T-helper 9 cell (primary cell): ENCODE measurements at places on chromosomes 4 and X.

DNA sequence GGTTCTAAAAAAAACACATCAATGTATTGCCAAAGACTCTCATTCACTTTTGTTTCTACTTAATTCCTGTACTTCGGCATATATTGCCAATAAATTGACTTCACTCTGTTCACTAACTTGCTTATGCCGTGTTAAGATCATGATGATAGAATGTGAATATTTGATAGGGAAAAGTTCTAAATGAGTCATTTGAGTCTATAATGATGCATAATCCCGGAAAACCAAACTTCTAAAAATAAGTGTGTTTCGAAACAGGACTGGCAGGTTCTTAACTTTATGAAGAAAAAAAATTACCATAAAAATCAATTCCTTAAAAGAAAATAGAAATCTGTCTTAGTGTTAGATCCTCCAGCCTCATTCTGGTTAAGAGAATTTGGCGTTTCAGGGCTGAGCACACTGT is 387.5 kb upstream of the FTHL17 start:
- no peak for DNase-seq

GRCh38 chrX:132940727-132941327 is 17.6 kb downstream of the HS6ST2 start:
- no peak for DNase-seq

DNA sequence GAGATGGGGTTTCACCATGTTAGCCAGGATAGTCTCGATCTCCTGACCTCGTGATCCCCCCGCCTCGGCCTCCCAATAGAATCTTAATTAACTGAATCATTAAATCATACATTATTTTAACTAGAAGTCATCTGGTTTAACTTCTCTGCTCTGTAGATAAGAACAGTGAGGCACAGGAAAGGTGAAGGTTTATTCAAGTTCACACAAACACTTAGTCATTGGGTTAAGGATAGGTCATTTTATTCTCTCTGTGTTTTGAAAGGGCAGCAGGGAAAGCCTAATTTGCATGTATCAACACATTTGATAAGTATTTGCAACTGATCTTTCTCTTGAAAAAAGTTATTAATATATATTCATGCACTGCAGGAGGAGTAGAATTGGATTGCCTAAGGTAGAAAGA is 1.1 kb upstream of the ETNPPL start:
- DNase-seq = no peak

DNA sequence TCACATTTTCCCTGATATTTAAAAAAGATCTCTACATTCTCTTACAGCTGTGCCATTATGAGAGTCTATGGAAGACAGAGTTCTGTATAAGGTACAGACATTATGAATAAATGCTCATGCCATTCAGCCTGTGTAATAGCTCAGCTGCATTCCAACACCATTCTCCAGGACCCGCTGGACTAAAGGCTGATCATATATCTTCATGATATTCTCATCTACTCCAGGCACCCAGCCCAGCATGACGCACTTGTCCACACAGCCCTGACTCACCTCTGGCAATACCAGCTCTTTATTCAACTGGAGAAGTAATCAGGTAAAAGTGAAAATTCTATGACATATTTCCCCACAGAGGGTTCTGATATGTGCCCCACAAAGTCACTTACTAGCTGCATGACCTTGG is 437.5 kb upstream of the FGF16 start:
- no peak for DNase-seq

- no peak for DNase-seq
Measured at GRCh38 chr4:40562208-40562607, 67.5 kb downstream of the RBM47 start.

GRCh38 chr4:82704156-82704555 is 94.4 kb downstream of the SCD5 start:
- no peak for DNase-seq

GRCh38 chr4:98641376-98641775 is 17.0 kb downstream of the TSPAN5 start:
- no peak for DNase-seq
